Hepatocyte (in vitro differentiated cells): ENCODE measurements at places on chromosomes 5 and 9. TPM values are rescaled to one million over a fixed set of nuclear protein-coding genes. Genes with fewer than 3 reads are reported as not detected.

B4GALT1 gene
- total RNA-seq, result 76.3 and 78.3 TPM in 2 replicates

DBH gene
- total RNA-seq, result not detected in 2 replicates

GARNL3 gene
- total RNA-seq, result 10.5 and 14.5 TPM in 2 replicates

GRM6 gene
- total RNA-seq, result not detected in 2 replicates

SHISAL2B gene
- not detected in 2 replicates for total RNA-seq

SLC2A6 gene
- 5.7 and 7.3 TPM in 2 replicates for total RNA-seq

TMED9 gene
- total RNA-seq, result 171 and 187 TPM in 2 replicates

DMRT3 gene
- not detected in 2 replicates for total RNA-seq

- no peak overlapping the region for H3K4me3 ChIP-seq
- peaks cover 10% of the 10 kb centered on the region for H3K4me1 ChIP-seq
- no peak overlapping the region for H3K27ac ChIP-seq
- no peaks in the 10 kb centered on the region for H3K36me3 ChIP-seq
Measured at GRCh38 chr5:141915881-141916336, 7.8 kb upstream of the DELE1 start.

DNA sequence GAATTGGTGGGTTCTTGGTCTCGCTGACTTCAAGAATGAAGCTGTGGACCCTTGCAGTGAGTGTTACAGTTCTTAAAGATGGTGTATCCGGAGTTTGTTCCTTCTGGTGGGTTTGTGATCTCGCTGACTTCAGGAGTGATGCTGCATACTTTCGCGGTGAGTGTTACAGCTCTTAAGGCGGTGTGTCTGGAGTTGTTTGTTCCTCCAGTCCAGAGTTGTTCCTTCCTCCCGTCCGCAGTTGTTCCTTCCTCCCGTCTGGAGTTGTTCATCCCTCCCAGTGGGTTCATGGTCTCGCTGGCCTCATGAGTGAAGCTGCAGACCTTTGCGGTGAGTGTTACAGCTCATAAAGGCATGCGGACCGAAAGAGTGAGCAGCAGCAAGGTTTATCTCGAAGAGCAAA lies 159.6 kb upstream of the ADAMTSL1 start:
- no peaks in the 10 kb centered on the region for H3K36me3 ChIP-seq
- no peak overlapping the region for H3K27ac ChIP-seq
- no peaks in the 10 kb centered on the region for H3K27me3 ChIP-seq
- no peaks in the 10 kb centered on the region for H3K4me1 ChIP-seq

DNA sequence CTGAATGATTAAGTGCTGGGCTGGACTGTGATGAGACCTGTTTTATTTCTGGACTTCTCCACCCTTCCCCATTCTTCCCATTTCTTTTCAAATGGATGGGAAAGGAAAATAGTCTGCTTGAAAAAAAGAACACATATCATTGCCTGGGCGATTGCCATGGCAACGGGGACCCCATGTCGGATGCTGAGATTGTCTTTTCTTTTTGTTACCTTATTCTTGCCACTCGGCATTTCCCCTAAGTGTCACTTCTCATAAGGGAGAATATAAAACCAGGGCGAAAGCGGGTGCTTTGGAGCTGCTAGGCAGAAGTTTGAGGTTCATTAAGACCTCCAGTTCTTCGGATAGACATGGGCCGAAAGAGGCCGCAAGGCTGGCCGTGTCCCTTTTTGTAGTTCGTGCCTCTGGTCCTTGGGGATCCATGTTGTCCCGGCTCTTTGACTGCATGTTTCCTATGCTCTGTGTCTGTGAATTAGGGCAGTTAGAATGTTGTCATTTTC lies 763 bp downstream of the FGD3 start:
- DNase-seq, result no peak
- H3K27ac ChIP-seq, result no peak overlapping the region
- H3K36me3 ChIP-seq, result no peaks in the 10 kb centered on the region
- no peaks in the 10 kb centered on the region for H3K27me3 ChIP-seq

DNA sequence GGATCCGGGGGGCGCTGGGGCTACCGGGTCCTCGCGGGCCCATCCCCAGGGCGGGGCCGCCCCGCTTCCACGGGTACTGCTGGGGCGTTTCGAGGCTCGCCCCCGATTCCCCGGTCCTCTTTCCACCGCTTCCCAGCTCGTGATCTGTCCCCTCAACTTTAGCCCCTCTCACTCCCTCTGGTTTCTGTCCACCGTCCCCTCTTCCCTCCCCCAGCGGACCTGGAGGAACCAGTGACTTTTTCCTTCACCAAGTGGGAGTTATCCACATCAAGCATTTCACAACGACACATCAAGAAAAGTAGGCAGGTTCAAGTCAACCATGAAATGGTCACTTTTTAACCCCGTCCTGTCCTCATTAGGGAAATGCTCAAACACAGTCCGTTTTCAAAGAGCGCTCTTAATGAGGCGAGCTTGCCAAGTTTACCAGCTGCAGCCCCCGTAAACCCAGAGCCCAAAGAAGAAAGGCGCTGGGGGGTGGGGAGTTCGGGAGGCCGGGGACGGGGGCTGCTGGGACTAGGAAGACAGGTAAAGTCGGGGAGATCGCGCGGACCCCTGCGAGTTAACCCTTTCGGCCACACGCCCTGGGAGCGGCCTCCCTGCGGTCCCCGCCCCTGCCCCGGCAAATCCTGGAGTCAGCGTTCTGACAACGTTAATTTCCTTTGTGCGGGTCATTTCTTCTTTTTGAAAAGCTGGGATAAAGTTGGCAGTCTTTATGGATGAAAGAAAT lies 2.1 kb upstream of the NFIB start:
- peak overlapping the region; percentile 57 for H3K4me3 ChIP-seq
- DNase-seq, result peak; percentile 31
- no peaks in the 10 kb centered on the region for H3K36me3 ChIP-seq
- H3K27ac ChIP-seq, result peak overlapping the region; percentile 93

- no peaks in the 10 kb centered on the region for H3K27me3 ChIP-seq
- no peak for DNase-seq
- H3K4me1 ChIP-seq, result peaks cover 8% of the 10 kb centered on the region
- H3K4me3 ChIP-seq, result no peak overlapping the region
- H3K27ac ChIP-seq, result no peak overlapping the region
Measured at GRCh38 chr5:29079771-29080170, 2041.4 kb upstream of the CDH9 start.

DNA sequence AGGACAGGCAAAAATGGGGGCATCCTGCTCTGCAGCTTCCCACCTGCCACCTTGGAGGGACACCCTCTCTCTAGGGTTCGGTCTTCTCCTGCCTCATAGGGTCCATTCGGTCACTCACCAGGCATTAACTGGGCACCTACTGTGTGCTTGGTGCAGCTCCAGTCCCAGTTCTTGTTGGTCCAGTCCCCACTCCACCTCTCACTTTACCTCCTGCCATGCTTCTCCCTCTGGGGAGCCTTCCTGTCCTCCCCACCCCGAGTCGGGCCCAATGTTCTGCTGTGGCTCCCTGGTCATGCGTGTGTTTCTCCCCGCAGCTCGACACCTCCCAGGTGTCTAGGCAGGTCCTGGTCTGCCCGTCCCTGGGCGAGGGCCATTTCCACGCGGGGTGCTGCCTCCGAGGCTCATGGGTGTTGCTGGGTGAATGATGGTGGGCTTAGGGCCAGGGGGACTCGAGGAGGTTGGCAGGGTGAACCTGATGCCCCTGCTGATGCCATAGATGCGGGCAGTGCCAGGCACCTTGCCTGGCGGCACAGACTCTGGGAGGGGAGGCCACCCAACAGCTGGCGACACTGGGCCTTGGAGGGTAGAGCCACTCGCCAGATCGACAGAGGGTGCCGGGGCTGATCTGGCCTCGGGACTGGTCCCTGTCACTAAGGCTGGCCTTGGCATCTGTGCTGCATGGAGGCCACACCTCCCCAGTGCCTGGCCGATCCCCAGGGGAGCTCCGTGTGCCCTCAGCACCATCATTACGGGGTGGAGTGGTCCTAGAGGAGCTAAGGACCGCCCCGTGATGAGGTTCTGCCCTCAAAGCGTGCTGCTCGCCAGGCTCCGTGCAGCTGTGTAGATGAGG lies 66.0 kb upstream of the RNU6ATAC start:
- no peak for DNase-seq
- no peak overlapping the region for H3K4me3 ChIP-seq
- H3K27ac ChIP-seq, result peak overlapping the region; percentile 75
- no peaks in the 10 kb centered on the region for H3K27me3 ChIP-seq
- peaks cover 29% of the 10 kb centered on the region for H3K4me1 ChIP-seq
- H3K36me3 ChIP-seq, result no peaks in the 10 kb centered on the region
